ENCODE measurements at places on chromosomes 2 and 18.

DNA sequence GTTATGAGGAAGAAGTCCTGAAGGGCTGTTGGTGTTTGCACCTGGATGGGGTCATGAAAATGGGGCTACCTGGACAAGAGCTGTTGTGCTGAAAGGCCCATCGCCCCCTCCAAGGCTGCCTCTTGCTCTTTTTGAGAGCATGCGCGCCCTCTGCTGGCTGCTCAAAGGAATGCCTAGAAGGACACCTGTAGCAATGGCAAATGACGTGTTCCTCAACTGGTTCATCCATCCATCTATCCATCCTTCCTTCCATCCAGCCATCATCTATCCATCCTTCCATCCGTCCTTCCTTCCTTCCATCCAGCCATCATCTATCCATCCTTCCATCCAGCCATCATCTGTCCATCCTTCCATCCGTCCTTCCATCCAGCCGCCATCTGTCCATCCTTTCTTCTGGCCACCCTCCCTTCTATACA is 17.2 kb upstream of the RPL31 start:
- DNase-seq: peak; percentile 75

- DNase-seq: no peak
Observed at GRCh38 chr2:12504443-12504842, 212.3 kb upstream of the TRIB2 start.

DNA sequence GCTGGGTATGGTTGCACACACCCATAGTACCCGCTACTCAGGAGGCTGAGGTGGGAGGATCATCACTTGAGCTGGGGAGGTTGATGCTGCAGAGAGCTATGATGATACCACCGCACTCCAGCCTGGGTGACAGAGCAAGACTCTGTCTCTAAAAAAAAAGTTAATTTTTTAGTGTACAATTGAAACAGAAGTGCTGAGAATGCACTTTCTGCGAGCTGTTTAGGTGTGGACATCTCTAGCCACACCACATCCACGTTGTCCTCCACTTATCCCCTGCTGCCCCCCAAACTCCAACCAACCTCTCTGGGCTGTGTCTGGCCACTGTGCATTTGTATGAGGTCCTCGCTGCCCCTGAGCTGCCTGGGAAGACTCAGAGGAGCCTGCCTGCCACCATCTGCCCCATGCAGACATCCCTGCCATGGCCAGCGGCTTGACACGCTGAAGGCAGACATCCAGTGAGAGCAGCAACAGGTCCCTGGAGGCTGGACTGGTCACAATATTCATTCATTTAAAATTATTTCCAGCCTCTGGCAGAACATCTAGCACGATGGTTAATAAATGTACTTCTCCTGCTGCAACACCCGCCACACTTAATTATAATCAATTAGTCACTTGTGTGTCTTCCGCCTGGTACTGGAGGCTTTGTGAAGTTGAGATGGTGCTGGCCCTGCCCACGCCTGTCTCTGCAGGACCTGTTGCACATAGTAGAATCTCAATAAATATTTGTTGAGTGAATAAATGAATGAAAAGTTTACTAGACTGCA is 3.7 kb upstream of the AFF3 start:
- no peak for DNase-seq

GRCh38 chr2:151029406-151030157 is 232.1 kb downstream of the RBM43 start:
- DNase-seq: no peak

- DNase-seq: no peak
Observed at GRCh38 chr2:38037757-38038621, 38.0 kb downstream of the CYP1B1 start.

- DNase-seq: no peak
Observed at GRCh38 chr2:181430406-181431118, 26.6 kb upstream of the ITGA4 start.

DNA sequence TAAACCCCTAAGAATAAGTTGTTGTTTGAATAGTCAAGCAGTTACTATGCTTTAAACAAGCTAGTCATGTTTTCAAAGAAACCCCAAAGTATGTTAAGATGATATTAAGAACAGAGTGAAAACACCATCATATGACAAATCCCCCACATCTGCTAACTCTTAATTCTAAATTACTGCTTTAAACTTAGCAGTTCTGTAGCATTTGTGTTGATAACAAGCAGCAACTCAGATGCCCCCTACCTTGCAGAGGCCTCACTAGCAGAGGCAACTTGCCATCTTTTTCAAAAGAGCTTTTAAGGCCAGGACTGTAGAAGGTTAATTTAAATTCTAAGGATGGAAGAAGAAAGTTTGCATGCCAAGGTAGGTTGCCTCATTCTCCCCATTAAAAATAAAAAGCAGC is 376.2 kb downstream of the SETBP1 start:
- no peak for DNase-seq

DNA sequence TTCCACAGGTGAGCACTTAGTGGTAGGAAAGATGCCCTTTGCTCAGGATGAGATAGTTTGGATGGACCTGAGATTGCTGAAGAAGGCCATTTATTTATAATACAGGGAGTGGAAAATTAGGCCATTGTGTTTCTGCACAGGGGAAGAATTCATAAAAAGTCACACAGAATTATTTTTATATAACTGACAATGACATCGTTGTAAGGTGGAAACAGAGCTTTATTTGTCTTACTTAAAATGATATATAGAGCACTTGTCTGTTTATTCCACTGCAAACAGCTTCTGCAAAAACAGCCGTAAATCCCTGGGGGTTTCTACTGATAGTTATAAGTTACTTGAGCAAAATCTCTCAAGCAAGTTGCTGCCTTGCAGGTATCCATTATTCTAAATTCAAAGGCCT is 158.1 kb upstream of the ZNF521 start:
- DNase-seq: no peak

GRCh38 chr18:10241579-10241978 is 212.9 kb upstream of the APCDD1 start:
- no peak for DNase-seq

DNA sequence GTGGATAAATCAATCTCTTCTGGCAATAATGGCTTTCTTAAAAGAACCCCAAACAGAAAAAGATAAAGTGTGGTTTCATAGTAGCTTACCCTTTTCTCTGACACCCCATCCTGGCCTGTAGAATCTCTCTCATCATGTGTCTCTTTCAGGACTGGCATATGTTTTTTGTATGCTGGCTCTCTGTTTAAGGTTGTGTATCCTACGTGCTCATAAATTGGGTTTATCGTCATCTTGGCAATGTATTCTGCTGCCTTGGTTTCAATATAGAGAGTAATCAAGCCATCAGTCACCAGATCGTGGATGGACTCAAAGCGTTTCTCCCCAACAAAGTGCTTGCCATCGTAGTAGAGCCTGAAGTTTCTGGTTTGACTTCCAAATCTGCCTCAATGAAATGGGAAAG is 113.5 kb upstream of the CHRNA1 start:
- DNase-seq: no peak

DNA sequence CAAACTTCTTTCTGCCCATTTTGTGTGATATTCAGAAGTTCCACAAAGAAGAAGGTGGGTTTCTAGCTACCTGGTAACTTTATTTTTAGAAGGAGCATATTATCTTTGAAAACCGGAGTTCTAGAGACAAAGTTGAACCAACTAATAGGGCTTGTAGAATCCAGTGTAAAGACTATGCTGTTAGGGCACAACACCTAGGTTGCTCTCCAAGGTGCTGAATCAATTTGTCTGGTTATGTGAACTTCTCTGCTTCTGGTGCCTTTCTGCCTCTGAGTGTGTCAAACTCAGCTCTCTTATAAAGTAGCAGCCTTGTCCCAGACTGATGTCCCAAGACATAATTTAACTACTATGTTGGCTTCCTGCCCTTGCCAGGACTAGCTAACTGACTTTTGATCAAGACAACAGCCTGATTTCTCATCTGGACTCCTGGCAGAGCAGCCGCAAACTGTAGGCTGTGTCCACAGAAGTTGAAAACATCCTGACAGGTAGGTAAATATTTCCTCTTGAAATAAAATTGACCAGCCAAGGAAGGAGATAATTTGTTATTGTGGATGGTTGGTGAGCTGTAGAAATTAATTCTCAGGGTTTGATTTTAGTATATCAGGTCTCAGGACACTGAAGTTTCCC is 119.4 kb downstream of the CYRIA start:
- no peak for DNase-seq

DNA sequence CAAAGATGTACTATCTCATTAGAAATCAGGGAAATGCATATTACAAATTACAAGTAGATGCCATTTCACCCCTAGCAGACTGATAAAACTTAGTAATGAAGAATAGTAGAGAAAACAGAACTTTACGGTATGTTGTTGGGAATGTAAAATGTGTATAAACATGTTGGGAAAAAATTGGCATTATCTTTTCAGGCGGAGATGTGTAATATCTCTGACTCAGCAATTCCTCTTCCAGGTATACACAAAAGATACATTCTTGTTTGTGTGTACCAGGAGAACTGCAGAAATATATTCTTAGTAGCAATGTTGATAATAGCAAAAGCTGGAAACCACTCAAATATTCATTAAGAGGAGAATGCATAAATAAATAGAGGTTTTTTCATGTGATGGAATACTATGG is 204.5 kb downstream of the LPIN1 start:
- DNase-seq: no peak

GRCh38 chr2:158477202-158477601 is 20.4 kb downstream of the PKP4 start:
- DNase-seq: no peak

- DNase-seq: no peak
Observed at GRCh38 chr18:45730832-45731575, 7.0 kb downstream of the SLC14A1 start.

- DNase-seq: no peak
Observed at GRCh38 chr18:23669804-23670405, 7.2 kb upstream of the ANKRD29 start.

DNA sequence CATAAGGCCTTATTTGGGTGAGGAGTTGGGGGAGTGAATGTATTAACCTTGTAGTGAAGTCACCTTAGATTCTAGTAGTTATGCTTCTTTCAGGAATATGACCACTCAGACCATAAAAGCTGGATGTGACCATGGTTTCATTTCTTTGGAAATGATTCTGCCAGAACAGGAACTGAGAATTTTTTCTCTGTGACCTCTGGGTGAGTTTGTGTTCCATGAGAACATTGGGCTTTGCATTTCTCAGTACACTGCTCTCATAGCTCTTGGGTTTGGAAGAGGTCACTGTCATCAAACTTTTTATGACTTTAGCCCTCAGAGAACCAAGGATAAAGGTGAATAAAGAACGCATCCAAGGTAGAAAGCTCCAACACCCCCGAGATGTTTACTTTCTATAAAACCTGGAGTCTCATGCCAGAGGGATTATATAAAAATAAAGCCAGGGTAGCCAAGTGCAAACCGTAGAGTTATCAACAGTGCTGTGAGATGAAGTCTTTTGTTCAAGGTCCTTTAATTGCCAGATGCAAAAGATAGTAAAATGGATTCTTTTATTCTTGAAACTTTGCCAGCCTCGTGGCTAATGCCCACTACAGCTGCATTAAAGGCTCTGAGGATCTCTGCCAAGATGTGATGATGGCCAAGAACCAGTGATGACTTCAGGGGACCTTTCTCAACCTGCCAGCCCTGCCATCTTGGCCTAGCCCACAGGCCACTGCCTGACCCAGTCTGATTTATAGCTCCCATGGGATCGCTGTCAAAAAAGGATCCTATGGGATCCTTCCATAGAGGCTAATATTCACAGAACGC is 27.8 kb upstream of the MAT2A start:
- no peak for DNase-seq

GRCh38 chr2:238765590-238765989 is 82.3 kb upstream of the TWIST2 start:
- DNase-seq: no peak

DNA sequence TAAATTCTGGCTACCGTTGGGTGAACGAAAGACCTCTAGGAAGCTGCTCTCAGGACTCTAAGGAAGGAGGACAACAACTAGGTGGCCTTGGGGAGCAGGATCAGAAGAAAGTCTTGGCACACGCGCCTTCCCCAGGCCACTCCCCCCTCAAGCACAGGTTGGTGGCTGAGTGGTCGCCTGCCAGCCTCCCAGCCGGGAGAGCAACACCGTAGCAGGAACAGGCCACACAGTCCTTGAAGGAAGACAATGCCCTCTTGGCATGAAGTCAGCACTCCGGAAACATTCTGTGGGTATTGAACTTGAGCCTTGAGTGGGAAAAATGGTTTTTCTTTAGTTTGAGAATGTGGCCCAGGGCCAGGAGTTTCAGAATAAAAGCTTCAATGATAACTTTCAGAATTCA is 87.4 kb upstream of the AGAP1 start:
- no peak for DNase-seq

- DNase-seq: no peak
Observed at GRCh38 chr2:191864628-191865374, 17.9 kb upstream of the CAVIN2 start.

- DNase-seq: no peak
Observed at GRCh38 chr2:151182899-151183809, 78.5 kb downstream of the RBM43 start.

DNA sequence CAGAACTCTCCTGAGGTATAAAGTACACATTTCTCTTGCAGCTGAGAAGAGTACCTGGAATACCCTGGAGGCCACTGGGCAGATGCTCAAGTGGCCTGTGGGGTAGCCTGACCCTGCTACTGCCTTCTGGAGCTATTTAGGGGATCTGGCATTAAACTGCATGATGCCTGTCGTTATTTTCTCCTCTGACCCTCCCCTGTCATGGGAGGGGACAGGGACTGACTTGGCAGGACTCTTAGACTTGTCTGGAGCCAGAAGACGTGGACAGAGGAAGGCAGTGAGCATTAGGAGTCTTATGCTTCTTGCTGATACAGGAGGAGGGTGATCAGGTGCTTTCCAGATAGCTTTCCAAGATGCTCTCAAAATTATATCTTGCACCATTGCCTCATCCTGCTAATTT is 24.8 kb downstream of the CNRIP1 start:
- no peak for DNase-seq

DNA sequence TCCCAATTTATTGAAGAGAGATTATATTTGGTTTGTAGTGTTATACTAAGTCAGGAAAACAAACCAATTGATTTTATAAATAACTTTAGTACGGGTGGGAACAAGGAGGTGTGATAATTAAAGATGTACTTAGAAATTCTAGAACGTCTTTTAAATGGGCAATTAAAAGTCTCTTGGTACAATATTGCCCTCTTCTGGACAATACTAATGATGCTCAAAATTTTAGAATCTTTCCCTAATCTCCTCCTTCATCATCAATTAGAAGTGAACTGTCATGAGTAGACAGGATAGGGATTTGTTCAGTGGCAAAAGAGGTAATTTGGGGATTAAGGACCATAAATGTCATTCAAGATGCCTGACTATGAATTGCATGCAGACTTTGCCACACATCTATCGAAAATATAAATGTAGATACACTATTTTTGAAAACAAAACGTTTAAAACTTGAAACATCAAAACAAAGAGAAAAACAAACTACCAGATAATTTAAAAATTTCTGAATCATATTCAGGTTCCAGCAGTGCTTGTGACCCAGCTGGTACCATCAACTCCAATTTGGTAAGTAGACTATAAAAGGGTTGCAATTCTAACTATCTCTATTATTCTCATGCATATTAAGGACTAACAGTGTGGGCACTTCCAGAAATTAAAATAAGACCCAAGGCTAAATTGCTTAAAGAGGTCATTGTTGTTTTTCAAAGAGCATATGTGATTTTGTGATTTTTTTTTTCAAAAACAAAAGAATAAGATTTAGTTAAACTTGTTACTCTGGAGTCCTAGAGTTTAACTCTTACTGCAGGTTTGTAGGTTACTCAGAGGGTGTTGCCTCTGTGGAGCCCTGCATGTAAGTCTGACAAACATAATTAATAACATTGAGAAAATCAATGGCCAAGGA is 123.5 kb downstream of the LAMA3 start:
- DNase-seq: no peak

GRCh38 chr2:210363261-210363660 is 48.3 kb upstream of the MYL1 start:
- no peak for DNase-seq

- no peak for DNase-seq
Observed at GRCh38 chr2:71714601-71715240, 261.4 kb downstream of the DYSF start.
